ENCODE measurements at places on chromosomes 1 and 21.

DNA sequence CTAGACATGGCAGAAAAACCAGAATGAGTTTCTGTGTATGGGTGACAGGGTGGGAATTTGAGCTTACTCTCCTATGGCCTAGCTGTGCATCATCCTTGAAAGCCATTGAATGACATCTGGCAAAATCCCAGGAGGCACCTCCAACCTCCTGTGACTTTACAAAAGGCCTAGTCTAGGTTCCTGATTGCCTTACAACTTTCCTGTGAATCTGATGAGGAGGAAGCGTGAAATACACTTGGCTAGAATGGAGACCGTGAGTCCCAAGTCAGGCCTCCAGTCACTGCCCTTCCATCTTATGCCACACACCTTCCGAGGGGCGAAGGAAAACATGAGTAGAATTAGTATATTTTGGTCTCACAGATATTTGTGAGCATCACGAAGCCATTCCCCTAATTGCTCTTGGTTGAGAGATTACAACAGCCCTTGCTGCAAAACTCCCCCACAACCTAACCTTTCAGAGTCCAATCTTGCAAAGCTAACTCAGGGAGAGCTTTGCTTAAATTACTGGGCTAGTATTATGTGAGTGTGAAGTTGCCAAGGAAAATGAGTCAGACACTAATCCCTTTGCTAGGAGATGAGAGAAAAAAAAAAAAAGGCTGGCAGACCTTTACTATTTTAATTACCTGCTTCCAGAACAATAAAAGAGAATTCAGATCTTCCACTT is 36.3 kb upstream of the PAXBP1 start:
- DNase-seq: no peak

DNA sequence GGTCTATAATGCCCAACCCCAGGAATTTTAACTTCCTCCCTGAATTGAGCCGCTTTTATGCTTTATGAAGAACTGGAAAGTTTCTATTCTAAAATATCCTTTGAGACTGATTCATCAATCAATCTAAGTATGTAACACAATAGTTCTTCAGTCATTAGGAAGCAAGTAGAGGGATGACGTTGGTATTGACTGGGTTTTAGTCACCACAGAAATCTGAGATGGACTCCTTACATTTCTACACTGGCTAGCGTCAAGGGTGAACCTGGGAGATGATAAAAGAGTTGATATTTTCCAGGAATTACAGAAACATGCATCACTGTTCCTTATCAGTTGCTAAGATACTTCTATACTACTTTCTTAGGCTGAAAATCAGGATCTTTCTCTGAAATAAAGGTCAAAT is 308.0 kb downstream of the HMCN1 start:
- DNase-seq: no peak

GRCh38 chr1:32877211-32878110 is 6.7 kb upstream of the FNDC5 start:
- DNase-seq: no peak

GRCh38 chr1:18516473-18516872 is 35.7 kb downstream of the KLHDC7A start:
- no peak for DNase-seq

DNA sequence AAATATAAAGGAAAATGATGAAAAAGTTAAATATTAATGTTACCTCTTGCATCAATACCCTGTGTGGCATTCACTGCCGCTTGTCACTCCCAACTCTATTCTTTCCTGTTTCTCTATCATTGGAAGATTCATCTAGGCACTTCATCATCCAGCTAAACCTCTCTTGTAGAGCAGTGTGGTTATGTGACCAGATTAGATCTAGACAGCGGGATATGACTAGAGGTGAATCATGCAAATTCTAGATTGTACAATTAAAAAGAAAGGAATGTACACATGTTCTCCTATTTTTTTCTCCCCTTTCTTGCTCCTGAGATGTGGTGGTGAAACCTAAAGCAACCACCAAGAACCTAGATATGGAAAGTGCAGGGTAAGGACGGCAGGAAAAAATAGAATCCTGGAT is 174.1 kb downstream of the LBR start:
- DNase-seq: no peak

DNA sequence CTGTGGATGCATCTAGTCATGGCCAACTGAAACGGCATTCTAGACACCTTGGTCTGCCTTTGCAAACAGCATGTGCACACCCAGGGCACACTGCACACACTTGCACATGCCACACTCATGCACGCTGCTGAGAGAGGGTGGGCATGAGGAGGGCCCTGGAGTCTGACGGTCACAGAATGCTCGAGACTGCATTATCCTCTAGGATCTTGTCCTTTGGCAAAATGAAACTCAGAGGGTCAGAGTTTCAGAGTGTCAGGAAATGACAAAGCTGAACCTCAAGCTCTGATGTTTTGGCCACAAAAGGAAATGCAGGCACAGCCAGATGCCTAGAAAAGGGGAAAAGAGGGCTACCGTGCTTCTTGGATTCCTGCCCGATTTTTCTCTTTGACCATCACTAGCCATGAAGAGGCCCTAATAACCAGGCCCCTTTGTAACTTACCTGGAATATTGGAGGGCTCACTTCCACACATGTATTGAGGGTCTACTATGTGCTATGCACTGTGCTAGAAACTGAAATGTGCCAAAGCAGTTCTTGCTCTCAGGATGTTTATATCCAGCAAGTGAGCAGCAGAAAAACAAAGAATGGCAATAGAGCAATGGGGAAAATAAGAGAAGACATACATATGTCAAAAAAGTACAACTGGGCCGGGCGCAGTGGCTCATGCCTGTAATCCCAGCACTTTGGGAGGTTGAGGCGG is 65.4 kb downstream of the TOMM20 start:
- no peak for DNase-seq

GRCh38 chr1:222054416-222054815 is 312.5 kb upstream of the DUSP10 start:
- DNase-seq: no peak

GRCh38 chr1:22553991-22554522 is 9.2 kb upstream of the EPHA8 start:
- DNase-seq: no peak

DNA sequence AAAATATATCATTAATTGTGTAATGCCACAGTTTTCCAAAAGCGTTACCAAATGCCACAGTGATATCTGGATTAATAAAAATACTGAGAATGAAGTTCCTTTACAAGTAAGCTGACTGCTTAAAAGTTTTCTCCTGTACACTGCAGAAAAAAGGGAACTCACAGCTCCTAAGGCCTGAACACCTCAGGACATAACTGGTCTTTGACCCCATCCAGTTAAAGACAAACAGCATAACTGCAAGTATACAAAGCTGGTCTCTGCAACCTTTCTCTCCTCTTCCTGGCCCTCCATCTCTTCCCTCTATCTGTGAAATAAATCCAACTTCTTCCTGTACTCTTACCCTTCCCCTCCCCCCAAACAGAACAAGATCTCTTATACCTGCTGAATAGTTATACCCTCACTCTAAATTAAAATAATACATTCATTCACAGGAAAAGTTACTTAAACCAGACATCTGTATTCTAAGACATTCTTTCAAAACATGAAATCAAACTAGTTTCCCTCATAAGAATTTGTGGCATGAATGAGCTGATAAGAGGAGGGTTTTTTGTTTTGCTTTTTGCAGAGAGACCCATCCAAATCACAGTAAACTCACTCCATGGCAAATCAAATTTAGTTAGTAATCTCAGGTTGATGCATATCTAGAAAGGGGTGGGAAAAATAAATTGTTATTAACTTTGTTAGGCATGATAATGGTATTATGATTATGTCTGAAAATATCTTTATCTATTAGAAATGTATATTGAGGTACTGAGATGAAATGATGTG is 2.9 kb downstream of the DIPK1A start:
- no peak for DNase-seq

DNA sequence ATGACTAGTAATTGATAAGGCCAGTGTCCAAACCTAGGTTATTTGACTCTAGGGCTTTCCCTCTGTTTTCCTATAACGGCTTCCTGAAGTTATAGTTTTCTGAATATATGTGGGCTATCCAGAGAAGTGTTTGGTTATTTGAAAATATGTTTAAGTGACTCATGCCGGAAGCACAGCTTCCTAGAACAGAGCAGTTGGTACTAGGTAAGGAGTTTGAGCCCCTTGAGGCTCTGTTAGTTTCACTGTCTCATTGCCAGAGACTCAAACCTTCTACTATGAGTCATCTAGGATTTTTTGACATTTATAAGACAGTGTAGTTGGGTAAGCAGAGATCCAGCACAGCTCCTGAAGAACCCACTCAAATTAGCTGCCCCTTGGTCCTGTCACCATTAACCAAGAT is 27.1 kb upstream of the LEPR start:
- DNase-seq: no peak

GRCh38 chr1:225484657-225485214 is 56.9 kb upstream of the LBR start:
- no peak for DNase-seq

DNA sequence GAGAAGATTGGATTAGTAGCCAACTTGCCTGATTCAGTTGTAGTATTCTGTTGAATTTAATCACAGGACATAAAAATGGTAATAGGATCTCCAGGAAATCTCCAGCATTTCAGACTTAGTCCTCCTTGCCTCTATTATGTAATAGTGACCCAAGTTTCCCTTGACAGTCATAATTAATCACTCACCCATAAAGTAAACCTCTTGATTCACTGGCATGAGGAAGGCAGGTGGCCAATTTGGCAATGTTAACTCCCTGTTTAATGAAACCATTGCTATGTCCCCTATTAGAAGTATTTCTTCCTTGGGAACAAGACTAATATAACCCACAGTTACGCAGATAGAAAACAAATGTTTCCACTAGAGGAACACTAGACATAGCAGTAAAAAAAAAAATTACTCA is 604.8 kb upstream of the CXADR start:
- DNase-seq: peak; percentile 52

DNA sequence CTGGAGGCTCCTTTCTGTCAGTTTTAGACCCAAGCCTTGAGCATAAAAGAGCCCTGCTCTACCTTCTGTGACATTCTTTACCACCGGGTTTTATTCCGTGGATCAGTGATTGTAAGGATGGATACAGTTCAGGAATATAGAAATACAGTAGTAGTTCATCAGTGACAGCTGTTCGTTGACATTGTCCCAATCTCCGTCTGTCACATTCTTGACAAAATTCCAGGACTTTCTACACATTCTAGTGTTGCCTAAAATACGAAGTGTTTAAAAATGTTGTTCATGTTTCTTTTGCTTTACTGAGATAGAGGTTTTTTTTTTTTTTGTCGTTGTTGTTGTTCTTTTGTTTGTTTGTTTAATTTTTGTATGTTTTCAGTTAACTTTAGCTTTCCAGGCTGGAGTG is 29.9 kb downstream of the MAP10 start:
- DNase-seq: no peak

DNA sequence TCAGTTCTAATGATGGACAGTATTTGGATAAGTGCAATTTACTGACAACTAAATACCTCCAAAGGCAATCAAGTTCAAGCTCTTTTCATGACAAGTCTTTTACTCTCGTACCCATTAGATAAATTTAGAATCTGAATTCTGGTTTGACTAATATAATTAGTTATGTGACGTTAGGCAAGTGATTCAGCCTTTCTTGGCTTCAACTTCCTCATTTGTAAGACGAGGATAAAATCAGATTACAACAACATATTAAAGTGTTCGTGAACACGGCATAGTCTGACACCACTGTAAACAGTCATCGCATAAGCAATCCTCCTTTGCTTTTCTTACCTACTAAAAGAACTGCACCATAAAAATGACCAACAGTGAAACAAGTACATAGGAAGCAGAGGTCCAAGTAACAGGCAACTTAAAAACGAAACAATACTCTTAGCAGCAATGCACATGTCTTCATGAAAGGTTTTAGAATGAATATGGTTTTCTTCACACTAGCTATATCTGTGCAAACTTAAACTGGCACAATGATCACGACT is 25.7 kb downstream of the COA6 start:
- no peak for DNase-seq

GRCh38 chr1:7886405-7886745 is 33.5 kb upstream of the UTS2 start:
- DNase-seq: peak; percentile 24

Data from globus pallidus (tissue), 1 donor.